ENCODE measurements at places on chromosomes 5 and 9.

DNA sequence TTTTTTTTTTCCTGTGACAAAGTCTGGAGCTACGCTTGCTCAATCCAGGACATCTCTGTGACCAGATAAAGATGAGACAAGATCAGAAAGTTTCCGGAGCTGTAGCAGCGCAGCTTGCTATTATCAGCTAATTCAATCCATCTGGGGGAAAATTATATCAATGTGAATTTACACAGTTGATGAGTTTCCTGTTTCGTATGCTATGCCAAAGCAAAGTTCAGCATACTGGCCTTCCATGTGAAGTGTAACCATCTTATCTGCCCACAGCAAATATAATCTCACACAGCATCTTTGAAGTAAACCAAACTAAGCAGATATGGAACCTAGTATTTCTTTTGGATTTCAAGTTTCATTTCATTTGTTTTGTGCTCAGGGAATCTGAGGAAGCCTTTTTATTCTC lies 1767.7 kb downstream of the EFNA5 start:
- no peak for DNase-seq

DNA sequence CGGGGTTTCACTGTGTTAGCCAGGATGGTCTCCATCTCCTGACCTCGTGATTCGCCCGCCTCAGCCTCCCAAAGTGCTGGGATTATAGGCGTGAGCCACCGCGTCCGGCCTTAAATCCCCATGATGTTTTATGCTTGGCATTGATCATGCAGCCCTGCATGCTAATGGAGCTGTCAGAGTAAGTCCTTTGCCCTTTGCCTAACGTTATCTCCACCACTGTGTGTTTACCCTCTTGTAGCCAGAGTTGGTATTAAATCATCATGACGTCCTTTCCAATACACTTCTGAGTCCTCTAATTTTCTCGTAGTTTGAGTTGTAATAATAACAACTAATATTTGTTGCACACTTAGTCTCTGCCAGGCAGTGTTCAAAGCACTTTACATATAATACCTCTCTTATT lies 57.2 kb upstream of the ZFAND5 start:
- no peak for DNase-seq

GRCh38 chr5:169350016-169350415 lies 49.1 kb upstream of the SLIT3 start:
- no peak for DNase-seq

- no peak for DNase-seq
Observed at GRCh38 chr9:13165956-13166355, 113.5 kb downstream of the MPDZ start.

DNA sequence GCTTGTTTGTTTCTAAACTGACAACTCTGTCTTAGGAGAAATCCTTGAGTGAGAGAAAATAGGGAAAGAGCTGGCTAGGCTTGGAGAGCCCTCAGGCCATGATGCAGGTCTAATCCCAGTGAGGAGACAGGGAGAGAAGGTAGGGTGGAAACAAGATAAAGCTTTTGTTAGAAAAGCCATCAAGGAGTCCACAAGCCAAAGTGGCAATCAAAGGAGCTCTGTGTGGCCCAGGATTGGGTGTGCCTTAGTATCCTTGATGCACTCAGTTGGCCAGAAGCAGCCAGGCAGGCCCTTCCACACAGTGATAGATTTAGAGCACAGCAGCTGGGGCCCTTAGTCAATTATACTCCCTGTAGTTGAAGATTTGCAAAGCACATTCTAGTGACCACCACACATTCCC lies 73.9 kb downstream of the ALDH7A1 start:
- no peak for DNase-seq

DNA sequence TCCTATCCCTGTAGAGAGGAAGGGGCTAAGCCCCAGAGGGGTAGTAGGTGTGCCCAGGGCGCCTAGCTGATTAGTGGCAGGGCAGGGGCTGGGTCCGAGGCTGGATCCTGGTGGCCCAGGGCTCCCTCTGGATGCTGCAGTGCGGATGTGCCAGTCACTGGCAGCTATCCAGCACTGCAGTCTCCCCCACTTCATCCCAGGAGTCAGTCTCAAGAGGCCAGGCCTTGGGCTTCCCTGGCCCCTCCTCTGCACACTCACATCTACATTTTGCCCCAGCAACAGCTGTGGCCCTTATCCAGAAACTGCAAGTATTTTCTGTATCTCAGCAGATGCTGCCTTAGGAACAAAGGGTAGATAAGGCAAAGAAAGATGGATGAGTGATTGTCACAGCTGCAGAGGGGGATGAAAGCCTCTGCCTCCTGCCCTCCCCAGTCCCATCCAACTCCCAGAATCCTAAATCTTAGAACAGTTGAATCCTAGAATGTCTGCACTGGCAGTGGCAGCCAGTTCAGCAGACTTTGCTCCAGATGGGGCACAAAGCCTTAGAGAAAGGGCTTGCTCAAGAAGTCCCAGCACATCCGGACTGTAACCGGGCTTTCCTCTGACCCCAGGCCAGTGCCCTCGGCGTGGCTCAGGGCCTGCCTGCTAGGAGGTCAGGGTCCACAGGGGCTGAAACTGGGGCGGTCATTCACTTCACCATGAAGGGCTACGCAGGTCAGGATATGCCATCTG lies 1.6 kb downstream of the ANXA6 start:
- DNase-seq = no peak

- no peak for DNase-seq
Observed at GRCh38 chr9:133182151-133182550, 18.4 kb upstream of the GBGT1 start.

DNA sequence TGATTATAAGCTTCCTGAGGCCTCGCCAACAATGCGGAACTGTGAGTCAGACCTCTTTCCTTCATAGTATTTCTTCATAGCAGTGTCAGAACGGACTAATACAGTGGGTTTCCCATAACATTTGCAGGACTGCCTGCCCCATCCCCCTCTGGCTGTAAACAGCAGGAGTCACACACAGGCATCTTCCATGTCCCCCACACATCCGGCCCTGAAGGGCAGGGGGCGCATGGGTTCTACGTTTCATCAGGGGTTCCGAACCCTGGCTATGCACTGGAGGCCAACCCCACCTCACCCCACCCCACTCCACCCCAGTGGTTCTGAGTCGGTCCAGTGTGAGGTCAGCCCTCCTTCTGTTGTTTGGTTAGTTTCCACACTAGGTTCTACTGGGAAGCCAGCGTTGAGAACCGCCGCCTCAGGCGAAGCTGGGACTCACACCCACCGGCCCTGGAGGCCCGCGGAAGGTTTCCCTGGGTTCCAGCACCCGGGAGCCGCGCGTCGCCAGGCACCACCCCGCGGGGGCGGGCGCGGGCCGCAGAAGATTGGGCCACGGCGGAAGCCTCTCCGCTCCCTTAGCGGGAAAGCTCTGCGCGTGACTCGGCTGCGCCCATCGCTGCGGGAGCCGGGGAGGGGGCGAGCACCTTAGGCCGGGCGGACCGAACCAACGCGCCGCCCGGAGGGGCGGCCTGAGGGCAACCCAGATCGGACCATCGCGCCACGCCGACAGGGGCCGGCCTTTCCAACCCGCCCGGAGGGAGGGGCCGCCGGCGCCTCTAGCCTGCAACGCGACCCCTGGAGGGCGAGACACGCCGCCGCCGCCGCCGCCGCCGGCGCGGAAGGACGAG lies at the start of gene RUSC2:
RUSC2 (plus strand) TSS at position 799 of the 842 bp plus-strand sequence. CDS start 56,411 bp downstream, outside the sequence.
- DNase-seq = peak; percentile 9

DNA sequence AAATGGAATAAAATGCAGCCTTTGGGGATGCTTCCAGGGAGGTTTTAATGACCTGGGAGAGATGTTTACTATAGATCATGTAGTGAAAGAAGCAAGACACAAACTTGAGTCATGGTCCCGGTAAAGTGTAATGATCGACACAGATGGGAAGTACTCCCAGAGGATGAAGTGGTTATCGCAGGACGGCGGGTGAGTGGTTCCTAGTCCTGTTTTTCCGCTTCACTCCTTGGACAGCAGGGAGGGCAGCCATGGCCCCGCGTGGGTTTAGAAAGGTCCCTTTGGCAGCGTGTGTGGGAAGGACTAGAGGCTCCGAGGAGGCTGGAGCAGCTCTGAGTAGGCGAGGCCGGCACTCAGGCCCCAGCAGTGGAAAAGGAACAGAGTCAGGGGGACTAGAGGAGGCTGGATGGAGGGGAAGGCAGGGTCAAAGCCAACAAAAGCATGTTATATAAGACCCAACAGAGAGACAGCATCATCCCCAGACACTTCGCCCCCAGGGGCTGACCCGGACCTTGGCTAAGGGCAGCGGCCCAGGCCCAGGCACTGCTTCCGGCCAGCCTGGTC lies 49.2 kb upstream of the STXBP1 start:
- no peak for DNase-seq

GRCh38 chr5:88688984-88689667 lies 193.9 kb downstream of the MEF2C start:
- DNase-seq = no peak

DNA sequence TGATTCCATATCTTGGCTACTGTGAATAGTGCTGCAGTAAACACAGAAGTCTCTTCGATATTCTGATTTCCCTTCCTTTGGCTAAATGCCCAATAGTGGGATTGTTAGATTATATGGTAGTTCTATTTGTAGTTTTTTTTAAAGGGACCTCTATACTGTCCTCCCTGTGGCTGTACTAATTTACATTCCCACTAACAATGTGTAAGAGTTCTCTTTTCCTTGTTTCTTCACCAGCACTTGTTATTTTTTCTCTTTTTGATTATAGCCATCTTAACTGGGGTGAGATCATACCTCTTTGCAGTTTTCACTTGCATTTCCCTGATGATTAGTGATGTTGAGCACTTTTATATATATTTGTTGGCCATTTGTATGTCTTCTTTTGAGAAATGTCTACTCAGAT lies 102.0 kb downstream of the CARTPT start:
- no peak for DNase-seq

- DNase-seq = no peak
Observed at GRCh38 chr5:170882345-170882744, 20.5 kb downstream of the RANBP17 start.

- no peak for DNase-seq
Observed at GRCh38 chr5:128876569-128877382, 88.5 kb upstream of the SLC27A6 start.

- no peak for DNase-seq
Observed at GRCh38 chr9:12854221-12854620, 79.4 kb downstream of the LURAP1L start.

GRCh38 chr9:110152704-110153374 lies 55.1 kb downstream of the C9orf152 start:
- DNase-seq = no peak

GRCh38 chr9:6564868-6565267 lies 80.7 kb downstream of the GLDC start:
- no peak for DNase-seq

DNA sequence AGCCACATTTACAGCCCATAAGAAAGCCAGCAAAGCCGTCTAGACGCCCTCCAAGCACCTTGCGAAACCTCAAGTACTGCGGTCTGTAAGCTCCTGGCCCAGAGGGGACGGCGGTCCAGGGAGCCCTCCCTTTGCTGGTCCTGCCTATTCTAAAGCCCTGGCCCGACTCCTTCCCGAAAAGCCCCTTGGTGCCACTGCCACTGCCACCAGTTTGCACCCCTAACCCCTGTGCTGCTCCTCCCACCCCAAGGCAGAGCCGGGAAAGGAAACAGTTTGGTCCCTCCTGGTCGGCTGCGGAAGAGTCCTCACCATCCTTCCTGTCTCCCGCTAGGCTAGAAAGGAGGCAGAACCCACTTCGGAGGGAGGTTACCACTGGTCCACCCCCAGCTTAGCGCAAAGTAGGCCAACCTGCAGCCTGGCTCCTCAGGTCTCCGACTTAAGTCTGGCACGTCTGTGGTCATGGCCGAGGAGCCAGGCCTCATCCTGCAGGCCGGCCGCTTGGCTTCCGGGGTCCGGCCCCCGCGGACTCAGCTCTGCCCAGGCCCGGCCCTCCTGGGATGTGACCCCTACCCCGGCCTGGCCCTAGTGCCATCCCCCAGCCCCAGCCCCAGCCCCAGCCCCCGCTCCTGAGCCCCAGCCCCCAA lies 916 bp downstream of the TOR1A start:
- DNase-seq = no peak

- DNase-seq = no peak
Observed at GRCh38 chr5:54702470-54702869, 184.9 kb downstream of the SNX18 start.

DNA sequence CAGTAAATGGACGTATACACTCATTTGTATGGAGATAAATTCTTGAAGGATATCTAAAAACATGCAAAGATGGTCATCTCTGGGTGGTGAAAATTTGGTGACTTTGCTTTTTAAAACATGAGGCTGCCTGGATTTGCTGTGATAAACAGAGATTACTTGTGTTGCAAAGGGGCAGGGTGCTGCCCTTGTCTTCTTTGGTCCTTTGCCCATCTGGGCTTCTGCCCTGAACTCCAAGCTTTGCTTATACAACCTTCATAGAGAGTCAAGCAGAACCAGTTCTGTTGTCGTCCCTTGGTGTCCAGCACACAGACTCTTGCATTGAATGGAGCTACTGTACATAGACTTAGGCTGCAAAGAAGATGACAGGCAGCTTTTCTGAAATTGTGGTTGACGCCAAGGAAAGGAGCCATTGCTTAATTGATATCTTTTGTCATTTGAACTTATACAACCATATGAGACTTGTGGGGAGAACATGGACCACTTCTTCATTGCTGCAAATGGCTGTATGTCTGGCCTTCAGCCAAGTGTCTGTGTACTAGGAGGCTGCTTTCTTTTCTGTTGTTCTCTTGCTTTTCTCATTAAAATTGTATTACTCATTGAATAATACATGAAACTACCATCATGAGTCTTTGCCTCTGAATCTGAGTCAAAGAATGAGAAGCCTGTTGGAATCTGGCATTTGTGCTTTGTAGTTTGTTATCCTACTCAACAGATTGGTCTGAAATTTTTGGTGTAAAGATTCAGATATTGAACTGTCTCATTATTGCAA lies 152.5 kb downstream of the DMRT2 start:
- no peak for DNase-seq

- no peak for DNase-seq
Observed at GRCh38 chr9:3012842-3013241, 168.9 kb upstream of the PUM3 start.

GRCh38 chr5:78016863-78017529 lies 240.9 kb upstream of the TBCA start:
- DNase-seq = no peak

DNA sequence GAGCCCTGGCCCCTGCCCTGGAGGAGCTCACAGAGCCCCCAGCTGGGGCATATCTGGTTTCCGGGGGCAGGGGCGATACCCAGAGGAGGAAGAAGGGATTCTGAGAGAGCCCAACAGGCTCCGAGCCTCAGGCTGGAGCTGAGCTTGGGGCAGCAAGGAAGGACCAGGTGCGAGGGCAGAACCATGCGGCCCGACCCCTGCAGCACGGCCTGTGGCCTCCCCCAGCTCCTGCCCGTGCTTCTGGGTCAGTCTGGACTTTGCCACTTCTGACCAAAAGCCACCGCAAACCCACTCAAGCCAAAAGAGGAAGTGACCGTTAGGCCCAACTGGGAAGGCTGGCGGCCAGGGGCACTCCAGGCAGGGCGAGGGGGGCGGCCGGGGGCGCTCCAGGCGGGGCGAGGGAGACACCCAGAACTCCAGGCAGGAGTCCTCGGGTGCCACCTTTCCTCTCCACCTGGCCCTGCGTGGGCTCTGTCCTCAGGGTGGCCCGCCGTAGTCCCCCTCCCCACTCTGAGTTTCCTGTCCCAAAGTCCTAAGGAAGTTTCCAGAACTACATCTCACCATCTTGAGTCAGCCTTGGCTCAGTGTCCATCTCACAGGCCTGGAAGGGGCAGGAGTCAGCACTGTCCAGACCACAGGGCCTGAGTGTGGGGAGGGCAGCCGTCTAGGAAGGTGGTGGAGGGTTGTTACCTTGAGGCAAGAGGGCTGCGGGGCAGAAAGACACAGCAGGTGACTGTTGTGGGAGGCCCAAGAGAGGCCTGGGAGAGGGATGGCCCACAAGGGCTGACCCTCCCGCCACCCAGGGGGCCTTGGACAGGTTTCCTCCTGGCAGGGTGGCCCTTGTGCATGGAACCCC lies 946 bp upstream of the LTC4S start:
- no peak for DNase-seq

All from activated T-helper 1 cell treated with anti-CD3 and anti-CD28 coated beads, Interleukin-2, amount 50 U/mL, for 16 hours (primary cell).